ENCODE measurements at places on chromosomes 6 and 20.

- DNase-seq, result no peak
These were observed 312.8 kb upstream of the PTCHD4 start for GRCh38 chr6:48423640-48424365.

DNA sequence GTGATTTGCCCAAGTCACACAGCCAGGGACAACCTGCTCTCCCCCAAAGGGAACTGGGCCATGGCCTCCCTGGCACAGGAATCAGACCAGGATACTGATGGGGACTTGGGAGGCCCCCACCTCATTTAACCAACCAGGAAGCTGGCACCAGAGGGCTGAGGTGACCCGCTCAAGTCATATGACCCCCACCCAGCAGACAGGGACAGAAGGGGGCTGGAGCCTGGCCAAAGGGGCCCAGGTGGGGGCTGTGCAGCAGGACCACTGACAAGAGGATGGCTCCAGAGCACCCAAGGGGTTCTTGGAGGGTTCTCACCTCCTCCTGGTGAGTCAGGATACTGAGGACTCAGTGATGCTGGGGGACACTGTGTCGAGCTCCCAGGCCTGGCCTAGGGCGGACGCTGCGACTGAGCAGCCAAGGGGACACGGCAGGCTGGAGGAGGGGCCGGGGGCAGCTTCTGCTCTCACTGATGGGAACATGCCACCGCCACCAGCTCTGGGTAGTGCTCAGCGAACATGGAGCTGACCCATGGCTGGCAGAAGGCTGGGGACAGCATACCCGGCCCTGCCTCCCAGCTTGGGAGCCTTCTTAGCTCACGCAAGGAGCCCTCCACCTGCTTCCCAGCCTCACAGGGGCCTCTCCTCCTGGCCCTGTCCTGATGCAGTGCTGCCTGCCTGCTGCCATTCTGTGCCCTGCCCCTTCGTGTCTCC, 1.2 kb downstream of the CST7 start:
- DNase-seq, result no peak

GRCh38 chr6:82364087-82365015, 734 bp downstream of the TPBG start:
- DNase-seq, result peak; percentile 57

- peak; percentile 62 for DNase-seq
These were observed at the start of gene HMGCLL1 for GRCh38 chr6:55578537-55579363. TSS of gene HMGCLL1 (minus strand) at chr6:55579192. CDS start at chr6:55579055, 137 bp downstream.

All from heart left ventricle (tissue), 16 donors.